Spleen (tissue), 13 donors: ENCODE measurements at places on chromosomes 13 and 19.
A peak's percentile ranks its signal among the peaks of the same experiment; 100 is the strongest.

DNA sequence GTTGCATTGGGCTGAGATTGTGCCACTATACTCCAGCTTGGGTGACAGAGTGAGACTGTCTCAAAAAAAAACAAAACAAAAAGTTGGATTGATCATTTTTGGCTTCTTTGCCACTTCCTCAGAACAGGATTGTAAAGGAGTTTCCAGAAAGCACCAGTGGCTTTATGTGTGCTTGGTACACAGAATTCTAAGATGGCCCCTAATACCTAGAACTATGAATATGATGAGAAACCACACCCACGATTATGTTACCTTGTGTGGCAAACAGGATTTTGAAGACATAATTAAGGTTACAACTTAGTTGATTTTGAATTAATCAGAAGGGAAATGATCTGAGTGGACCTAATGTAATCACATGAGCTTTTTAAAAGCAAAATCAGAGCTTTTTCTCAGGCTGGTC lies 26.5 kb downstream of the CEACAM1 start:
- H3K36me3 ChIP-seq, result no peaks in the 10 kb centered on the region
- no peak for DNase-seq
- no peak overlapping the region for H3K4me3 ChIP-seq
- H3K27ac ChIP-seq, result no peak overlapping the region
- H3K4me1 ChIP-seq, result peaks cover 15% of the 10 kb centered on the region

GRCh38 chr13:43730642-43731041 lies 56.1 kb downstream of the ENOX1 start:
- no peak overlapping the region for H3K4me3 ChIP-seq
- H3K36me3 ChIP-seq, result no peaks in the 10 kb centered on the region
- no peaks in the 10 kb centered on the region for H3K27me3 ChIP-seq
- DNase-seq, result no peak
- no peak overlapping the region for H3K27ac ChIP-seq
- no peaks in the 10 kb centered on the region for H3K4me1 ChIP-seq

- no peak overlapping the region for H3K4me3 ChIP-seq
- H3K36me3 ChIP-seq, result no peaks in the 10 kb centered on the region
- H3K27me3 ChIP-seq, result no peaks in the 10 kb centered on the region
- H3K4me1 ChIP-seq, result no peaks in the 10 kb centered on the region
- no peak overlapping the region for H3K27ac ChIP-seq
Measured at GRCh38 chr13:32262165-32262564, 53.0 kb downstream of the ZAR1L start.

DNA sequence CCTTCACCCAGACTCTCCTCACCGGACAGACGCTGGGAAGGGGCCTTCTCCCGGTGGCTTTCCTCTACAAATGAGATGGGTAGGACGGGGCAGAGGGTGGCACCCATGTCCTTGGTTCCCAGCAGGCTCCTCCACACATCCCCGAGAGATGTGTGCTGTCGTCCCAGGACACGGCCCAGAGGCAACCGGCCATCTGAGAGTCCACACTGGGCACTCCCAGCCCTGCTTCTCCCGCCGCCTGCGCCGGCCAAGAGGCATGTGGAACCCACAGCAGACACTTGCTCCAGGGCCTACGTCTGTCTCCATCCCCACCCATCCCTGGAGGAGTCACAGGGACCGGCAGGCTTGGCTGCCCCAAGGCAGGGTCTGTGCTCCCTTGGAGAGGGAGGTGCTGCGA lies 179.9 kb downstream of the KDM4B start:
- no peaks in the 10 kb centered on the region for H3K27me3 ChIP-seq
- H3K27ac ChIP-seq, result no peak overlapping the region
- no peak overlapping the region for H3K4me3 ChIP-seq
- DNase-seq, result peak; percentile 70
- peaks cover 73% of the 10 kb centered on the region for H3K36me3 ChIP-seq
- peaks cover 2% of the 10 kb centered on the region for H3K4me1 ChIP-seq

GRCh38 chr13:20192836-20193161 lies at the start of gene GJB2:
Gene GJB2, minus strand, starts transcription at chr13:20192938. Its CDS starts 3,357 bp downstream, at chr13:20189581.
- H3K4me3 ChIP-seq, result peak within 1 kb of the TSS; percentile 39
- H3K27me3 ChIP-seq, result peaks cover 53% of the 10 kb centered on the region
- H3K36me3 ChIP-seq, result no peaks in the 10 kb centered on the region

DNA sequence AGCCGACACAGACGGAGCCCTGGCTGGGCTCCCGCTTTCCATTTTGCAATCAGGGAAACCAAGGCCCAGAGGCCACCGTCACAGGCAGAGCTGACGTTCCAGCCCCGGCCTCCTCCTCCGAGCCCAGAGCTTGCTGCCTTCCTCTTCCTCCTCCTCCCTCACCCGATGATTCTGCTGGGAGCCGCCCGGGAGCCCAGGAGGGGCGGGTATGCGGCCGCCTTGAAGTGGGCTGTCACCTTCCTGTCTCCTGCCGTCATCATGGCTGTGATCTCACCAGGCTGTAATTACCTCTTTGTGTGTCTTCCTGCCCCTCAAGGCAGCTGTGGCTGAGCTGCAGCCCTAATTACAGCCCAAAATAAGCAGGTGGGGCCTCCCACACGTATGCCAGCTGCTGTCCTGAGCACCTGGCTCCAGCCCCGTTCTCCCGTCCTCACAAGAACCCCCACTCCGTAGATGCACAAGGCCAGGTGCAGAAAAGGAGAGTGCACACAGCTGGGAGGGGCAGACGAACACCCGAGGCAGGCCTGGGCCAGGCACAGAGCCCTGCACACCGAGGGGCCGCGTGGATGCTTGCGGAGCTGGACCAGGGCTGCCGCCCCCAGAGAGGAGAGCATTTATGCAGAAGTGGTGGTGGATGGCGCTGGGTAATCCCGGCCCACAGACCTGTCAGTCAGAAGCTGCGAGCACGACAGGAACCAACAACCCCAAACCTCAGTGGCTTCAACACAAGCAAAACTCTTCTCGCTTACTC lies 4.0 kb downstream of the TPGS1 start:
- H3K27ac ChIP-seq, result peak overlapping the region; percentile 90
- H3K4me3 ChIP-seq, result peak overlapping the region; percentile 25
- H3K36me3 ChIP-seq, result peaks cover 10% of the 10 kb centered on the region
- DNase-seq, result peak; percentile 92

GRCh38 chr13:46896341-46897137 lies at the start of gene HTR2A:
Gene HTR2A, minus strand, starts transcription at chr13:46897053. Its CDS starts 1,147 bp downstream, at chr13:46895906.
- peak within 1 kb of the TSS; percentile 22 for H3K4me3 ChIP-seq
- H3K27ac ChIP-seq, result no peak within 1 kb of the TSS
- peaks cover 20% of the 10 kb centered on the region for H3K4me1 ChIP-seq
- no peaks in the 10 kb centered on the region for H3K36me3 ChIP-seq
- peak; percentile 81 for DNase-seq

GRCh38 chr13:40318366-40318765 lies 348.1 kb downstream of the FOXO1 start:
- H3K36me3 ChIP-seq, result no peaks in the 10 kb centered on the region
- DNase-seq, result no peak
- no peaks in the 10 kb centered on the region for H3K27me3 ChIP-seq
- H3K4me1 ChIP-seq, result peaks cover 18% of the 10 kb centered on the region
- H3K4me3 ChIP-seq, result no peak overlapping the region

DNA sequence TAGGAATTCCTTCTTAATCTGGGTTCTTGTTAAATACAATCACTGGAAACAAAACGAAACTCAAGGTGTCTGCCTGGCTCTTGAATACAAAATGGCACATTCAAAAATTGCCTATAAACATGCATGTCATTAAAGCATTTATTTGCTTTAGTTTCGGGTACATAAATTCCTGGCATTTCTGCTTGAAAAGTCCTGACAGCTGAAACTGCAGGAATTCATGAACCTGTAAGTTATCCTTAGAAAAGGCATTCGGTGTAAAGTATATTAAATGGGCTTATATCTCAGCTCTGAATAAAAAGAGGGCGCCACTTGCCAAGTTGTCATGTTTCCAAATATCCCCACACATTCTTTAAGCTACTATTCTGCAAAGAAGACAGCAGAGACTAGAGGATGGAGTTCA lies 32.9 kb downstream of the RXFP2 start:
- no peaks in the 10 kb centered on the region for H3K36me3 ChIP-seq
- H3K4me1 ChIP-seq, result peaks cover 9% of the 10 kb centered on the region
- H3K27ac ChIP-seq, result no peak overlapping the region
- no peaks in the 10 kb centered on the region for H3K27me3 ChIP-seq
- no peak for DNase-seq

DNA sequence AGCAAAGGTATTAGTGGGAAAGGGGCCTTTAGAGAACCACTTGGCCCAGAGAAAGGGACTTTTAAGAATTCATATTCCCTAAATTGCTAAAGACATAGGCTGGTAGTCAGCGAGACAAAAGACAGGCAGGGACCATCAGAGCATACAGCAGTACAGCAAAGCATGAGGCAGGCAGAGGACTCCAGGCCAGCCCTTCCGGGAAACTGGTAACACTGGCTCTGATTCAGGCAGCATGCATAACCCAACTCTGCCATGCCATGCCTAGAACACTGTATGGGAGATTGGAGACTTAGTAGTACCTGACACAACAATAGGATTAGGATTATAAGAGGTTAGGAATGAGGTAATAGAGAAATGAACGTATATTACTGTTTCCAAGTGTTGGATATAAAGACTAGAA lies 34.9 kb downstream of the CAB39L start:
- no peak overlapping the region for H3K27ac ChIP-seq
- H3K4me1 ChIP-seq, result no peaks in the 10 kb centered on the region
- no peaks in the 10 kb centered on the region for H3K36me3 ChIP-seq
- H3K4me3 ChIP-seq, result no peak overlapping the region
- no peaks in the 10 kb centered on the region for H3K27me3 ChIP-seq

- H3K4me1 ChIP-seq, result no peaks in the 10 kb centered on the region
- H3K27me3 ChIP-seq, result peaks cover 19% of the 10 kb centered on the region
- no peaks in the 10 kb centered on the region for H3K36me3 ChIP-seq
- no peak overlapping the region for H3K27ac ChIP-seq
Measured at GRCh38 chr19:6963937-6964336, 57.3 kb downstream of the MBD3L2B start.

DNA sequence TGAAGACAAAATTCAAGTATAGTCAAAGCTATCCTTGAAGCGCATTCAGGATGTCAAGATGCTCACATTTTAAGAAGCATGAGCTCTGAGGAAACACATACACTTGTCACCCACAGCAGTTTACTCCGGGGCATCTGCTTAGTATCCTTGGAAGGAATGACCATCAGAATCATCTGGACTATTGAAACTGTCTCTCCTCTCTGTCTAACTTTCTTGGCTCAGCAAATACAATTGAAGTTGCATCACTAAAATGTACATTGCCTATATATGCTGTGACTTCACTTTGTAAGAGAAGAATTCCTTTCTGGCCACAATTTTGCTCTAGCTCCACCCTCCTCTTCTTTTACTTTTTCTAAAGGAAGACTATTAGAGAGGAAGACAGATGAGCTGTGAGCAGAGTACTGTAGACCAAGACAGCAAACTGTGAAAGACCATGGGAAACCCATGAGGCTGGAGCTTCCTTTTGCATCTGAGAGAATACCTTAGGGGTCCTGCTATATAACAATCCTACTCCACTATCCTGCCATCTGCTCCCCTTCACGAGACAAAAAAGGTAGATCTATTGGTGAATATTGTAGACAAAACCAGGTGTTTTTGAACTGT lies 906.3 kb downstream of the PCDH9 start:
- H3K27ac ChIP-seq, result no peak overlapping the region
- H3K36me3 ChIP-seq, result no peaks in the 10 kb centered on the region
- H3K4me1 ChIP-seq, result no peaks in the 10 kb centered on the region
- H3K4me3 ChIP-seq, result no peak overlapping the region
- H3K27me3 ChIP-seq, result no peaks in the 10 kb centered on the region

- H3K36me3 ChIP-seq, result no peaks in the 10 kb centered on the region
- no peaks in the 10 kb centered on the region for H3K27me3 ChIP-seq
- H3K4me1 ChIP-seq, result peaks cover 28% of the 10 kb centered on the region
- H3K27ac ChIP-seq, result no peak overlapping the region
- DNase-seq, result no peak
Measured at GRCh38 chr13:80040981-80041317, 300.0 kb downstream of the SPRY2 start.

DNA sequence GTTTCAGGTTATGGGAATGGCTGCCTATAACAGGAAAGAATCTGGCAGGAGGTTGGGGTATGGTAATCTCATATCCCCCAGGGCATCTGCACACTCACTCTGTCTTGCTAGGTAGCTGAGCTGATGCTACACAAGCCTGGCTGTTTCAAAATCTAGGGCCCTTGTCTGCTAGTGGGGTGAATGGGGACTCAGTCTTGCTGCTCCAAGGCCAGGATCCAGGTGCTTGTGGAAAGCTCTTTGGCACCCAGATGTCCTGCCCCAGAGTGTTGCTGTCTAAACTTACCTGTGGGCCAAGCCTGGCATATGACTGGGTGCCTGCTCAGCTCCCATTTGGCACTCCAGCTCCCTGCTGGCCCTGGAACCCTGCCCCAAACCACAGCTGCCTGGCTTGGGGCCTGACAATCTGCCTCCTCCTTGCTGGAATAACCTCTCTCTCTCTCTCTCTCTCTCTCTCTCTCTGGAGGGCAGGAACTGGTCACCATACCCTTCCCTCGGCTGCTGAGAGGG lies 158.1 kb upstream of the TSC22D1 start:
- H3K27ac ChIP-seq, result no peak overlapping the region
- no peaks in the 10 kb centered on the region for H3K4me1 ChIP-seq
- no peak overlapping the region for H3K4me3 ChIP-seq
- no peaks in the 10 kb centered on the region for H3K36me3 ChIP-seq
- no peaks in the 10 kb centered on the region for H3K27me3 ChIP-seq

DNA sequence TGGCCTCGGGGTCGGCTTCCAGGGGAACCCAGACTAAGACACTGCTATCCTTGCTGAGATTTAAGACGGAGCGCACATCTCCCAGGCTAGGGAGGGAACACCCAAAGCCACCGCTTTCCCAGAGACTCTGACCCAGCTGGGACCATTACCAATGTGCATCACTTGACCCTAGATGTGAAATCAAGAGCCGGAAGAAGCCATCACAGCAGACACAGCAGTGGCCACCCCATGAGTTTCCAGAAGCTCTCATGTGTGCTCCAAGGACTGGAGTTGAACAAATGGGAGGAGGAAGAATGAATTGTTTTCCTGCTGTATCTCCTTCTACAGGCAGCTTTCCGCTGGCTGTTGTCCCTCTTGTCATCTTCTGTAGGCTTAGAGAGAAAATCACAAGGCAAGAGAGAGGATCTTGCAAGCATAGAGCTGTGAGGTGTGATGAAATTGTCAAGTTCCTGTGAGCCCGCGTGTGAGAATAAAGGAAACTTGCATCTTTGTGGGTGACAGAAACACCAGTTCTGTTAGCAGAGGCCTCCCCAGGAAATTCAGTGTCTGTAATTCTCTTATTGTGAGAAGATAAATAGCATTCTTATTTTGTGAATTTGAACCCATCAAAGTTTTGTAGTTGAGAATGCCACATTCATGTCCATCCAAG lies 711.8 kb downstream of the UQCRFS1 start:
- H3K27me3 ChIP-seq, result no peaks in the 10 kb centered on the region
- peaks cover 33% of the 10 kb centered on the region for H3K4me1 ChIP-seq
- no peak overlapping the region for H3K4me3 ChIP-seq
- no peak for DNase-seq

GRCh38 chr19:14030997-14031718 lies 404 bp upstream of the IL27RA start:
- no peaks in the 10 kb centered on the region for H3K27me3 ChIP-seq
- H3K4me1 ChIP-seq, result peaks cover 5% of the 10 kb centered on the region
- H3K36me3 ChIP-seq, result peaks cover 17% of the 10 kb centered on the region
- peak overlapping the region; percentile 98 for H3K27ac ChIP-seq
- DNase-seq, result no peak
- peak overlapping the region; percentile 40 for H3K4me3 ChIP-seq
